ENCODE measurements at places on chromosomes 3 and 15.

DNA sequence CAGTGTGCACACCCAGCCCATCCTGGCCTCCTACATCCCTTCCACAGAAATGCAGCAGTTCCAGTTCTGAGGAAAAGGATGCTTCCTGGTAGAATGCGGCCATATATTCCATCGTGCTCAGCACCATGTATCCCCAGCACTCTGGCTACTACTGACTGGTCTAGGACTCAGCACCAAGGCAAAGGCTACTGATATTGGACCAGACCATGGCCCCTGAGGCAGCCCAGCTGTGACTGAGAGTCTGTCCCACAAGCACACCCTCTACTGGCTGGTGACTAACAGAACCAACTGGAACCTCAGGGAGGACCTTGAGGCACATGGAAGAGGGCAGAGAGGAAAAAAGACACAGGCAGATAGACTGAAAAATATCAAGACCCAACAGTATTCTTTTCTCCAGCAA, 30.0 kb downstream of the TARS3 start:
- no peaks in the 10 kb centered on the region for H3K27me3 ChIP-seq
- no peak overlapping the region for H3K27ac ChIP-seq
- H3K4me1 ChIP-seq: no peaks in the 10 kb centered on the region
- H3K4me3 ChIP-seq: no peak overlapping the region

GRCh38 chr15:64522226-64522823, 61.9 kb downstream of the ZNF609 start:
- no peaks in the 10 kb centered on the region for H3K4me1 ChIP-seq
- H3K27me3 ChIP-seq: no peaks in the 10 kb centered on the region
- peaks cover 4% of the 10 kb centered on the region for H3K36me3 ChIP-seq
- no peak overlapping the region for H3K4me3 ChIP-seq
- no peak for DNase-seq

DNA sequence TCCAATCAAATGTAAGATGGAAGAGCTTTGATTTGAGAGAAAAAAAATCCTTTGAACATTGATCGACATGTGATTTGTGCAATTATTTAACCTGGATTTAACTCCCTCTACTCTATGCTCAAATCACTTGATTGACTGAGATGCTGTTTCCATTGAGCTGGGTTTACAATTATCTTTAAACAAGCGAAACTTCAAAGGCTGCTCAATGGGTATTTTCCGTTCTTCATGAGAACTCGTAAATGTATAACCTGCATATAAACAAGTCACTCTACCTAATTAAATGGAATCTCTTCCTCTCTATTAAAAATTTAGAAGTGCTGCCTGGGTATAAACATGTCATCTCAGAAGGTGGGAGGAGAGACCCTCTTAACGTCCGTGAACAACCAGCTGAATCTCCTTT, 71.9 kb downstream of the ANXA2 start:
- no peak overlapping the region for H3K27ac ChIP-seq
- H3K27me3 ChIP-seq: peaks cover 8% of the 10 kb centered on the region
- no peak for DNase-seq
- no peak overlapping the region for H3K4me3 ChIP-seq
- H3K4me1 ChIP-seq: no peaks in the 10 kb centered on the region
- H3K36me3 ChIP-seq: no peaks in the 10 kb centered on the region

- no peaks in the 10 kb centered on the region for H3K36me3 ChIP-seq
- H3K4me1 ChIP-seq: peaks cover 12% of the 10 kb centered on the region
- DNase-seq: peak; percentile 88
- H3K4me3 ChIP-seq: no peak overlapping the region
- no peaks in the 10 kb centered on the region for H3K27me3 ChIP-seq
These were observed 54.7 kb downstream of the ONECUT1 start for GRCh38 chr15:52735231-52736089.

GRCh38 chr3:10194328-10195071, 29.8 kb downstream of the IRAK2 start:
- peak overlapping the region; percentile 84 for H3K27ac ChIP-seq
- peaks cover 95% of the 10 kb centered on the region for H3K4me1 ChIP-seq
- DNase-seq: peak; percentile 84
- no peaks in the 10 kb centered on the region for H3K36me3 ChIP-seq
- no peak overlapping the region for H3K4me3 ChIP-seq

Measured in B cell (primary cell).